ENCODE measurements at places on chromosomes 3 and 15.
A peak's percentile ranks its signal among the peaks of the same experiment; 100 is the strongest.

DNA sequence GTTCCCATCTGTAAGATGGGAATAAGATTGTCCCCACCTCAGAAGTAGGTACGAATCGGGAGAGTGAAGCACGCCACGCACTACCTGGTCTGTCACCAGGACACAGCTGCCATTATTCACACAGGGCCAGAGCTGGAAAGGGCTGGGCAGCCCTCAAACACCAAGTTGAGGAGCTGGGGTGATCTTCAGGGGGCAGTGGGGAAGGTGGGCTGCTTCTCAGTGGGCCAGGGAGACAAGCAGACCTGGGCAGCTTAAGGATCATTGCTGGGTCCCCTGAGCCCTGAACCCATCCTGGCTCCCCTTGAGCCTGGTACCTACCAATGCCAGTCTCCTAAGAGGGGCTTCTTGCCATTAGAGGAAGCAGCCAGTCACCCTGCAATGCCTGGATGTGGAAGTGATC lies 82.1 kb downstream of the SMAD6 start:
- no peak for DNase-seq
- H3K27me3 ChIP-seq, result peaks cover 8% of the 10 kb centered on the region
- H3K4me3 ChIP-seq, result no peak overlapping the region
- H3K36me3 ChIP-seq, result peaks cover 11% of the 10 kb centered on the region

- H3K4me3 ChIP-seq, result no peak overlapping the region
- no peak overlapping the region for H3K27ac ChIP-seq
- no peak for DNase-seq
- H3K27me3 ChIP-seq, result peaks cover 11% of the 10 kb centered on the region
- no peaks in the 10 kb centered on the region for H3K36me3 ChIP-seq
Observed at GRCh38 chr3:185420762-185421161, 57.8 kb downstream of the MAP3K13 start.

GRCh38 chr15:69897061-69897460 lies 200.7 kb downstream of the TLE3 start:
- no peak for DNase-seq
- H3K36me3 ChIP-seq, result no peaks in the 10 kb centered on the region
- H3K4me3 ChIP-seq, result no peak overlapping the region
- H3K27me3 ChIP-seq, result peaks cover 12% of the 10 kb centered on the region
- H3K27ac ChIP-seq, result no peak overlapping the region
- peaks cover 25% of the 10 kb centered on the region for H3K4me1 ChIP-seq

DNA sequence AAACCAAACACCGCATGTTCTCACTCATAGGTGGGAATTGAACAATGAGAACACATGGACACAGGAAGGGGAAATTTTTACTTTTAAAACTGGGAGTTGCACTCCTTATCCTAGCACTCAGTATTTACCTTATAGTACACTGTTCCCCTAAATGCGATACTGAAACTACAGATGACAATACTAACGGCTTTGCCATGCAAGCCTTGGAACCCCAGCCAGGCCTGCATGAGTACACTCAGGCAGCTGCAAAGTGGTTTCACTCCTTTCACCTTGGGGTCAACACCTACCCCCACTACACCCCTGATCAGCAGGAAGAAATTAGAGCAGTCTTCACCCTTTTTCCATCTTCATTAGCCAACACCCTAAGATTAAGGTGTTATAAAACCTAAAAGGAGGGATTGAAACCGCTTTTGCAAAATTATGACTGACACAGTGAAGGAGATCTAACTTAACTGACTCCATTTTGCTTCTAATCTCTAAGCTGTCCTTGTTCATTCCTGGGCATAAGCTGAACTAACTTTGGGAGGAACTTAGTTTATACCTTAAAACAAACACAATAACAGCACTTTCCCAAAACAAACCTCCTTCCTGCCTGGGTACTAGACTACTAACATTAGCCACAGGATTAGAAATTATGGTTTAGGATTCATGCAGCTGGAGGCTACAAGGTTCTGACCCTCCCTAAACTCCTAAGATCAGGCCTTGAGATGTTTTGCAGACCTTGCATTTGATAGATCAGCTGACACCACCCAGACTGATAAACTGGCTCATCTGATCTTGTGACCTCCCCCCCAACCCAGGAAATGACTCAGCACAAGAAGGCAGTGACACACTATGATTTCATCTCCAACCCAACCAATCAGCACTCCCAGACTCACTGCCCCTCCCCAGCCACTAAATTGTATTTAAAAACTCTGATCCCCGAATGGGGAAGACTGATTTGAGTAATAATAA lies 452.1 kb upstream of the PPP2R3A start:
- H3K4me1 ChIP-seq, result peaks cover 9% of the 10 kb centered on the region
- H3K4me3 ChIP-seq, result no peak overlapping the region
- no peak for DNase-seq
- H3K27me3 ChIP-seq, result peaks cover 8% of the 10 kb centered on the region

DNA sequence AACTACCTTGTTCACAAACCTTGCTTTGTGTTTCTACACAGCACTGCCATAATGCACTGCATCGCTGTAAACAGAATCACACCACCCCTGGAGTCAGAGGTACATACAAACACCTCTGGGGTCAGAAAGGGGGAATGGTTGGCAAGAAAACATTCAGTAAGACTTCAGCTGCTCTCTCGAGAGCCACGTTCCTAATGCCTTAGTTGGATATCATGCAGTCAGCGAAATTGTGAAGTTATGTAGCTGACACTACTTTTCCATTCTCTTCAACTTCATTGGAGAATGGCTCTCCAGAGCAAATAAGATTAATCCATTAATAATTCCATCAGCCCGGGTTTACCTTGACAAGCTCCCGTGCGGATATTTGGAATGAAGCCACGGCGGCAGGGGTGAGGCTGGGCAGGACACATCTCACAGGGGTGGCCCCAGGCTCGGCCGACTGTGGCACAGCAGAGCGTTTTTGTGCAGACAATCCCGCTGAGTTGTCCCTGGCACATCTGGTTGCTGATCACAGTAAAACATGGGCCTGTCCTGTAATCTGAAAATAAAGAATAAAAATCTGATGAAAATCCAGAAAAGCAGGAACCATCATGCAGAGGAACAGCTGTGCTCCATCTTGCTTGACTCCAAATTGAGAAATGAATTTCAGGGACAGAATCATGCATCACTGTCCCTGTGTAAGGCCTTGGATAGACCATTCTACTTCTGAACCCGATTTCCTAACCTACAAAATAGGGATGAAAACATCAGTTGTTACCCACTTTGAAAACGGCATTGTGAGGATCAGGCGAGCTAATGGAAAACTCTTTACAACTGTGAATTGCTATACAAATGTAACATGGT lies 108.0 kb downstream of the FBN1 start:
- no peaks in the 10 kb centered on the region for H3K36me3 ChIP-seq
- H3K4me3 ChIP-seq, result no peak overlapping the region
- no peaks in the 10 kb centered on the region for H3K27me3 ChIP-seq
- H3K27ac ChIP-seq, result peak overlapping the region; percentile 88
- no peak for DNase-seq

DNA sequence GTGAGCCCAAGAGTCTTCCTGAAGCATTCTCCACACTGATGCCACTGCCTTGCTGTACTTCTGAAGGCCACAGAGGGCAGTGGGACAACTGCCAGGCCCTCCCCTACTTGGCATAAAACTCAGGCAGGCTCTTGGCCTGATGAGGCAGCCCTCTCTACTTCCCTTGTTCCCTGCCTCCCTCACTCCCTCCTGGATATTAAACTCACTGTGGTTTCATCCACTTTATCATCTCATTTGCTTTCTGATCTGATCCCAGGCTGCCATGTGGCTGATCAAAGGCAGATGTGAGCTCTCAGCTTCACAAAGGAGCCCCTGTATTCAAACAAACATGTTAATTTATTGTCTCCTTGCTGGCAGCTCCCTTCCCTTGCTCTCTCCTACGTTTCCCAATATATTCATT lies 533.5 kb downstream of the IGSF11 start:
- peaks cover 3% of the 10 kb centered on the region for H3K27me3 ChIP-seq
- DNase-seq, result peak; percentile 26
- no peaks in the 10 kb centered on the region for H3K36me3 ChIP-seq
- H3K27ac ChIP-seq, result no peak overlapping the region
- H3K4me1 ChIP-seq, result no peaks in the 10 kb centered on the region

GRCh38 chr15:65790694-65791334 lies 1.3 kb downstream of the DENND4A start:
- peak overlapping the region; percentile 93 for H3K27ac ChIP-seq
- no peak for DNase-seq
- H3K27me3 ChIP-seq, result peaks cover 10% of the 10 kb centered on the region
- peaks cover 27% of the 10 kb centered on the region for H3K4me1 ChIP-seq
- peak overlapping the region; percentile 92 for H3K4me3 ChIP-seq

- no peaks in the 10 kb centered on the region for H3K36me3 ChIP-seq
- peaks cover 3% of the 10 kb centered on the region for H3K27me3 ChIP-seq
- DNase-seq, result no peak
- H3K27ac ChIP-seq, result peak overlapping the region; percentile 75
- no peak overlapping the region for H3K4me3 ChIP-seq
Observed at GRCh38 chr3:99776516-99777209, 41.0 kb upstream of the CMSS1 start.

GRCh38 chr15:98923171-98923570 lies 84.4 kb downstream of the PGPEP1L start:
- peak overlapping the region; percentile 48 for H3K27ac ChIP-seq
- peaks cover 60% of the 10 kb centered on the region for H3K4me1 ChIP-seq
- no peak for DNase-seq

DNA sequence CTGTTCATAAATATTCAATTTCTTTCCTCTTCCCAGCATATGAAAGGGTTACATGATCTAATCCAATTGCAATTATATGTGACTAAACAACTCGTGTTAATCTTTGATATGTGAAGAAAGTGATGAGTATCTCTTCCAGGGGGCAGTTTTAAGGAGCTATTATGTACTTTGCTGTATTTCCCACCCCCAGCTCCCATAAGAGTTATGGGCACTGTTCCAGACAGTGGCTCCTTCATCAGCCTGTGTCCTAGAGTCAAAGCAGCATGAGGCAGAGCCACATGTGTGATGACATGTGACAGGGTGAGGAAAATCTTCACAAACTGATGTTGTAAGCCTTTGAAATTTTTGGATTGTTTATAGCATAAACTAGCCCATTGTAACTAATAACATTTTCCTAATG lies 315.4 kb downstream of the DIPK2A start:
- H3K27ac ChIP-seq, result no peak overlapping the region
- no peaks in the 10 kb centered on the region for H3K4me1 ChIP-seq
- H3K27me3 ChIP-seq, result peaks cover 4% of the 10 kb centered on the region

DNA sequence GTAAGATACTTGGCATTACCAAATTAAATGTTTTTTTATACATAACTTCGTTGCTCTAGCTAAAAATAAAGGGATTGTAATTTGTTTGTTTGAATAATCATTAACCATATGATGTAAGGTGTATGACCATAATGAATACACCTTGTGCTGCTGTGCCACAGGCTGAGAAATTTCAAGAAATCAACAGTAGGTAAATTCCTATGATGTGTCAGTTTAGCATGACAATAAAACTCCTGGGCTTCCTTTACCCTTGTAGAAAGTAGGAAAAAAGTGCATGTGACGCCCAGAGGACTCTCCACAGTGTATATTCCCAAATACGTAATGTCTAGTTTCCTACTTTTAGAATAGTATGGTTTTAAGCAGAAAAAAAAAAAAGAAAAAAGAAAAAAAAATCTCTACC lies 208.1 kb downstream of the SATB1 start:
- H3K27ac ChIP-seq, result no peak overlapping the region
- no peaks in the 10 kb centered on the region for H3K36me3 ChIP-seq
- H3K4me1 ChIP-seq, result peaks cover under 1% of the 10 kb centered on the region
- DNase-seq, result no peak
- H3K4me3 ChIP-seq, result no peak overlapping the region

DNA sequence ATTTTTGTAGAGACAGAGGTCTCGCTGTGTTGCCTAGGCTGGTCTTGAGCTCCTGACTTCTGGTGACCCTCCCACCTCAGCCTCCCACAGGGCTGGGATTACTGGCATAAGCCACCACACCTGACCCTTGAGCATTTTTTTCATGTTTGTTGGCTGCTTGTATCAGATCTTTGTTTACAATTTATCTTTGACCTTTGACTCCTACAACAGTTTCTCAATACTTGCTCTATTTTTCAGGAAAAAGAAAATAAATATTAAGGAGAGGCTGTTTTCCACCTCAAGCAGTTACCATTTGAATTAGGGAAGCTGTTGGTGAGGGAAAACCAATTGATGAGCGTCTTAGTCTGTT lies 44.5 kb downstream of the LIMD1 start:
- no peak overlapping the region for H3K27ac ChIP-seq
- H3K36me3 ChIP-seq, result peaks cover 25% of the 10 kb centered on the region
- DNase-seq, result no peak

All from nephron progenitor cell (in vitro differentiated cells).